ENCODE measurements at places on chromosomes 13 and 19. TPM values are rescaled to one million over a fixed set of nuclear protein-coding genes. Genes with fewer than 3 reads are reported as not detected.

- DNase-seq: no peak
- no peak overlapping the region for H3K27ac ChIP-seq
- H3K36me3 ChIP-seq: no peaks in the 10 kb centered on the region
- no peaks in the 10 kb centered on the region for H3K4me1 ChIP-seq
Observed at GRCh38 chr13:68050761-68051160, 820.6 kb upstream of the PCDH9 start.

- no peak overlapping the region for H3K4me3 ChIP-seq
- H3K36me3 ChIP-seq: no peaks in the 10 kb centered on the region
- no peak overlapping the region for H3K27ac ChIP-seq
Observed at GRCh38 chr13:79782541-79783205, 301.7 kb downstream of the NDFIP2 start.

The OR7G3 gene
- total RNA-seq: not detected

DNA sequence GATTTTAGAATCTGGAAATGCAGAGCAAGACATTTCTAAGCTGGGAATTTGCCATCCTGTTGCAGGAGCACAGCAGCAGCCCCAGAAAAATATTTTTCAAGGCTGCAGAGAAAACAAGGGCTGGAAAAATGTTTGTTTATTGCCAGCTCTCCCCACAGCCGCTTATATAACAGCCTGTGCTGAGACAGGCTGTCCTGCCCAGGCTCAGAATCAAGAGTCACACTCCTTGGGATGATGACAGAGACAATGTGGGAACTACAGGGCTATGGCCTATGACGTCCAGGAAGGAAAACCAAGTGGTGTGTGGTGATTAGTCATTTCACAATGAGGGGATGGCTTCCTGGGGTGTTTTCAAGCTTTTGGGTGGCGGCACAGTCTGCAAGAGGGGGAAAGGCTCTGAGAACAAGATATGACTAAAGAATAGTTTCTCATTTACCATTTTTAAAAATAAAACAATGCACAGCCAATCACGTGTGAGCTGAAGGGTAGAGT is 136.3 kb upstream of the SERP2 start:
- no peaks in the 10 kb centered on the region for H3K36me3 ChIP-seq
- H3K4me3 ChIP-seq: no peak overlapping the region
- H3K27ac ChIP-seq: peak overlapping the region; percentile 54

GRCh38 chr13:27200413-27201070 is 28.9 kb upstream of the USP12 start:
- H3K27me3 ChIP-seq: no peaks in the 10 kb centered on the region
- no peak for DNase-seq
- H3K4me1 ChIP-seq: no peaks in the 10 kb centered on the region
- H3K27ac ChIP-seq: no peak overlapping the region
- H3K4me3 ChIP-seq: no peak overlapping the region

The KLF12 gene
- 15.8 TPM for total RNA-seq

The TBXA2R gene
- 0.28 TPM for total RNA-seq

The CALR3 gene
- 0.05 TPM for total RNA-seq

GRCh38 chr19:40750058-40750873 is at the start of gene ACTMAP:
ACTMAP (minus strand) TSS chr19:40750477; CDS start chr19:40749803, 674 bp downstream.
- DNase-seq: peak; percentile 100
- H3K27ac ChIP-seq: peak within 1 kb of the TSS; percentile 91
- peak within 1 kb of the TSS; percentile 65 for H3K4me3 ChIP-seq
- H3K36me3 ChIP-seq: peaks cover 5% of the 10 kb centered on the region
- H3K4me1 ChIP-seq: peaks cover 12% of the 10 kb centered on the region
- H3K27me3 ChIP-seq: no peaks in the 10 kb centered on the region

DNA sequence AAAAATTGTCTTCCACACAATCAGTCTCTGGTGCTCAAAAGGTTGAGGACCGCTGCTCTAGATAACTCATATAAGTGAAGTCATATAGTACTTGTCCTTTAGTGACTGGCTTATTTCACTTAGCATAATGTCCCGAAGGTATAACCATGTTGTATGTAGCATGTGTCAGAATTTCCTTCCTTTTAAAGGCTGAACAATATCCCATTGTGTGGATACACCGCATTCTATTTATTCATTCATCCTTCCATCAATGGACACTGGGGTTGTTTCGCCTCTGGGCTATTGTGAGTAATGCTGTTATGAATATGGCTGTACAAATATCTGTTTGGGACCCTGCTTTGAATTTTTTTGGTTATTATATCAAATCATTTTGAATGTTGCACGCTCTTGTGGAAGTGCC is 4.6 kb upstream of the LYPD5 start:
- no peaks in the 10 kb centered on the region for H3K36me3 ChIP-seq
- no peak overlapping the region for H3K27ac ChIP-seq
- no peak overlapping the region for H3K4me3 ChIP-seq
- H3K4me1 ChIP-seq: no peaks in the 10 kb centered on the region
- DNase-seq: no peak
- H3K27me3 ChIP-seq: no peaks in the 10 kb centered on the region

GRCh38 chr13:41162151-41162550 is 29.5 kb upstream of the KBTBD6 start:
- H3K4me3 ChIP-seq: no peak overlapping the region
- no peaks in the 10 kb centered on the region for H3K27me3 ChIP-seq
- no peak overlapping the region for H3K27ac ChIP-seq
- no peak for DNase-seq

The KIR3DL2 gene
- not detected for total RNA-seq

- no peaks in the 10 kb centered on the region for H3K27me3 ChIP-seq
- H3K36me3 ChIP-seq: no peaks in the 10 kb centered on the region
- no peaks in the 10 kb centered on the region for H3K4me1 ChIP-seq
- no peak overlapping the region for H3K4me3 ChIP-seq
Observed at GRCh38 chr13:93216122-93216521, 10.5 kb upstream of the GPC6 start.

DNA sequence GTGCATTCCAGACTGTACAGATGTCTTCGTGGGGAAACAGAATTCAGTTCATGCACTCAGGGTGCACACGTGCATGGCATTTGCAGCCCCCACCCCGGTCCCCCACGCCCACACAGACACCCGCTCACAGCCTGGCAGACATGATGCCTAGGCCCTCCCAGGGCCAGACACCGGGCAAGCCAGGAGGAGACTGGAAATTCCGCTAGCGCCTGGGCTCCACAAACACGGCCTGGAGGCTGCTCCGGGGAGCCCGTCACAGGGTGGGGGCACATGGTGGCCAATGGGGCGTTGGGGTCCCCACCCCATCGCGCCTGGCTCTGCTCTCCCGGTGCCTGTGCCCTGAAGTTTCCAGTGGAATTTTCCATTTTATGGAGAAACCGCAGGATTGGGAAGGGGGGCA is 3.6 kb downstream of the CILP2 start:
- no peaks in the 10 kb centered on the region for H3K36me3 ChIP-seq
- H3K4me3 ChIP-seq: no peak overlapping the region
- no peak for DNase-seq
- H3K27me3 ChIP-seq: peaks cover 58% of the 10 kb centered on the region
- H3K27ac ChIP-seq: no peak overlapping the region
- H3K4me1 ChIP-seq: peaks cover 27% of the 10 kb centered on the region

DNA sequence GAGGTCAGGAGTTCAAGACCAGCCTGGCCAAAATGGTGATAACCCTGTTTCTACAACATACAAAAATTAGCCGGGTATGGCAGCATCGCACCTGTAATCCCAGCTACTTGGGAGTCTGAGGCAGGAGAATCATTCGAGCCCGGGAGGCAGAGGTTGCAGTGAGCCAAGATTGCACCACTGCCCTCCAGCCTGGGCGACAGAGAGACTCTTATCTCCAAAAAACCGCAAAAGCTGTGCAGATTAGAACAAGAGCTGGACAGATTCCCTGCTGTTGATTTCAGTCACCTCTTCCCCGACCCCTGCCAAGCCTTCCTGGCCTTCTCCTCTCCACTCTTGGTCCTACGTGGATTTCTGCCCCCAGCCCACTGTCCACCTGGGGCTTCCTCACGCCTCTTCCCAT is 8.3 kb downstream of the CAMSAP3 start:
- no peak overlapping the region for H3K4me3 ChIP-seq
- no peak for DNase-seq
- peaks cover 2% of the 10 kb centered on the region for H3K4me1 ChIP-seq
- H3K27ac ChIP-seq: no peak overlapping the region

The HMGB1 gene
- 1,017 TPM for total RNA-seq

DNA sequence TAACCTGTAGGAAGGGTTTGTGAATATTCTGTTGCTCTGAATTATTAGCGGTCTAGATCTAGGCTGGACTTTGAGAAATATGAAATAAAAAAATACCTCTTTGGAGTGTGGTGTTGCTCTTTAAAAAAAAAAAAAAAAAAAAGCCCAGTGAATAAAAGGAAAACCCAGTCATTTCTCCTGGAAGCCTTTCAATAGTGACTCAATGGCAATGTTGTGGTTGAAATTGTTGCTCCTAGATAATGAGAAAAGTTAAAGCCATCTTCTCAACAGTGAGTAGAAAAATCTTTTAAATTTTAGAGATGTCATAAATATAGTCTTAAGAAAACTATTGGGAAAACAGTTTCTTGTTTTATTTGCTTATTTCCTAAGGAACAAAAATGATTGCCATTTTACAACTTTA is 135.3 kb downstream of the RFC3 start:
- H3K27ac ChIP-seq: no peak overlapping the region
- H3K4me1 ChIP-seq: no peaks in the 10 kb centered on the region
- H3K36me3 ChIP-seq: no peaks in the 10 kb centered on the region
- no peak for DNase-seq
- H3K27me3 ChIP-seq: no peaks in the 10 kb centered on the region

DNA sequence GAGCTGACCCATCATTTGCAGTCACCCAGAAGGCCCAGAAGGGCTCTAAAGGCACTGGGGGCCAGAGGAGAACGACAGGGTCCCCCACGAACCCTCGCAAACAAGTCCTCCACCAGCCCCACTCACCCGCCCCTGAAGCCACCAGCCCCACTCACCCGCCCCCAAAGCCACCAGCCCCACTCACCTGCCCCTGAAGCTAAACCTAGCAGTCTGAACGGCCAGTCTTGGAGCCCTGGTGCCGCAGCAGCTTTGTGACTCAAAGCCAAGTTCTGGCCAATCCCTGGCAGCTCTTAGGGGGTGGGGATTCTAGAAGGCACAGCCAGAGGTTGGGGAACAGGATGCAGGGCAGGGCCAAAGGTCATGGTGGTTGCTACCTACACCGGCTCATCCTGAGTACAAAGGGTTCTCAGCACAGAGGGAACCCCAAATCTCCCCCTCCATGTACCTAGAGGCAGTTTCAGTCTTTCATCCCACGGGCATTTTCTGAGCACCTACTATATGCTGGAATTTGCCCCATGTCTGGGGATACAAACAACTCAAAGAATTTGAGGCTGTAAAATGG is at the start of gene IQCN:
IQCN (minus strand) TSS at position 234 of the 562 bp plus-strand sequence. CDS start 4,974 bp downstream, outside the sequence.
- no peak within 1 kb of the TSS for H3K4me3 ChIP-seq
- H3K4me1 ChIP-seq: peaks cover 33% of the 10 kb centered on the region
- peaks cover 34% of the 10 kb centered on the region for H3K36me3 ChIP-seq
- no peaks in the 10 kb centered on the region for H3K27me3 ChIP-seq

The UBE2L5 gene
- 0.24 TPM for total RNA-seq

DNA sequence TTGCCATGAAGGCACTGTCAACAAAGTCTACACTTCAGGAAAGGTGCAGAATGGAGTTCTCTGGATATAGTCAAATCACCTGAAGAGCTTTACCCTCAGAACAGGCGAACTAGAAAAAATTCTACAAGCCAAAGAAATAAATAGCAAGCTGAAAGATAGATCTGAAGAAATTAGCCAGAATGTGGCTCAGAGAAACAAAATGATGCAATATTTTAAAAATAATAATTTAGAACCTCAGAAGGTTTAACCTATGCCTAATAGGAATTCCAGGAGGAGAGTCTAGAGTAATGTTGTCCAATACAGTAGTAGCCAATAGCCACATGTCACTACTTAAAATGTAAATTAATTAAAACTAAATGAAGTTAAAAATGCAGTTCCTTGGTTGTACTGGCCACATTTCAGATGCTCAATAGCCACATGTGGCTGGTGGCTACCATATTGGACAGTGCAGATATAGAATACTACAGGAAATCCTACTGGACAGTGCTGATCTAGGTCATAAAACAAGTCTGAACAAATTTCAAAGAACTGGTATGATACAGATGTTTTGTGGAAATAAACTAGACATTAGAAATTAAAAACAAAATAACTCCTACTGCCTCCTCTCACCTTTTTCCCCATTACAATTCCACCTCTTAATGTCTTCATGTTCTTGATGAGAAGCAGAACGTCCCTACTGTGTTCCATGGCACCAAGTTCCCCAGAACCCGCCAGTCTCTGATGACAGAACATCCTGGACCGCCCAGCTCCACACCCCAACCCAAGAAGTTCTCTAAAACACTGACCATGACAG is 679 bp upstream of the CDADC1 start:
- H3K4me3 ChIP-seq: peak overlapping the region; percentile 91
- H3K36me3 ChIP-seq: peaks cover 4% of the 10 kb centered on the region
- DNase-seq: no peak
- peak overlapping the region; percentile 70 for H3K27ac ChIP-seq
- H3K4me1 ChIP-seq: no peaks in the 10 kb centered on the region

DNA sequence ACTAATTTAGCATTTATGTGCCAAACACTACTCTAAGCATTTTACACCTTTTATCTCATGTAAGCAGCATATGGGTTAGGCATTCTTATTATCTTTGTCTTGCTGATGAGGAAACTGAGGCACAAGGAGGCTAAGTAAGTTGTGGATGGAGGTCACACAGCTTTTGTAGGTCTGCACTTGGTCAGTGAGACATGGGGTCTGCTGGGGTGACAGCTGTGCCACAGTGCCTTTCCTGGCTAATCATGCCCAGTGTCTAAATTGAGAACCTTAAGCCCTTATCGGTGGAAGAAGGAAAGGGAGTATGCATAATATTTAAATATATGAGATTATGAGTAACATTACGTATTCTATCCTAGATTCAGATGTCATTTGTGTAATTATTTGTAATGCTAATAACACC is 226.2 kb downstream of the GGACT start:
- H3K36me3 ChIP-seq: no peaks in the 10 kb centered on the region
- DNase-seq: no peak
- no peaks in the 10 kb centered on the region for H3K27me3 ChIP-seq
- no peak overlapping the region for H3K27ac ChIP-seq

All from thymus (tissue), 14 donors.